Stimulated activated CD4-positive, alpha-beta T cell treated with anti-CD3 and anti-CD28 coated beads, Interleukin-15, amount 100 ng/mL, for 1 hour (primary cell): ENCODE measurements at places on chromosomes 2 and 18.

GRCh38 chr18:5539391-5539790 is 4.4 kb downstream of the EPB41L3 start:
- no peak for DNase-seq

DNA sequence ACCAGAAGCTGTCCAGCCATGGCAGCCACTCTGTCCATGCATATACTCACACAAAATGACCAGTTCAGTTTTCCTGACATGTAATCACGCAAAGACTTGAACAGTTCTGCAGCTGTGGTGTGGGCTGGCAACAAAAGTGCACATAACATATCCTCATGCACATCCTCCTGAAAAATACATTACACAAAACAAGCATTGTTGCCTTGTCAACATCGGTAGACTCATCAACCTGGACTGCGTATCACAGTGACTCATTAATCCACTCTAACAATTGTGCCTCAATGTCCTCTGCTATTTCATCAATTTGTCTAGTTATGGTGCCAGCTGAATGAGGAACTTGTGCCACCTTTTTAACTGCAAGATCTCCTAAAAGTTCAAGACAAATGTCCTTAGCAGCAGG is 19.5 kb downstream of the RBKS start:
- no peak for DNase-seq

DNA sequence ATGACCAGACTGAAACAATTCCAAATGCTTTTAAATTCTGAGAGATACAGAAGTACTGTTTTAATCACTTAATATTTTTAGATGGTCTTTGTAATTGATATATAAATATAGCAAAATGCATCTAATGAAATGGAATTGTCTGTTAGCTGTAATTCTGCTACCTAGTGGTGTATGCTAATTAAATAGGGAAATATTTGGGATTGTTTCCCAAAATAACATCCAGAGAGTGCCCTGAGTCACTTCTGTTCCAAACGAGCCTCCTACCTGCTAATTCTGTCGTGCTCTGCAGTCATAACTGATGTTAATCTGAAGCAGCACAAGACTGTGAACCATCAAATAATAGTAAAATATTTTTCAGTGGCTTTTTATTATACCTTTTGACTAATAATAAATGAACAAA is 71.4 kb upstream of the NOSTRIN start:
- no peak for DNase-seq

DNA sequence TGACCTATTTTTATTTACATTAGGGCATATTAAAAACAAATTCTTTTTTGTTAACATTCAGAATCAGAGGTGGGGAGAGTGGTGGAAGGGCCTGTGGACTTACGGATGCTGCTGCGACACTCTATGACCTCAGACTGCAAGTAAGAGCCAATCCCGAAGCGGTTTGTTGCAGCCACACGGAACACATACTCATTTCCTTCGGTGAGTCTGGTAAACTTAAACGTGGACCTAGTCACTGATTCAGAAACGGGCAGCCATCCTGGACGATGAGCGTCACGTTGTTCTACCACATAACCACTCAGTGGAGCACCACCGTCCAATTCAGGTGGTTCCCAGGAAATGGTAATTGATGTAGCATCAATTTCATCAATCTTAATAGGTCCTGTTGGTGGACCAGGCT is 61.9 kb downstream of the PLEKHA3 start:
- DNase-seq, result no peak

DNA sequence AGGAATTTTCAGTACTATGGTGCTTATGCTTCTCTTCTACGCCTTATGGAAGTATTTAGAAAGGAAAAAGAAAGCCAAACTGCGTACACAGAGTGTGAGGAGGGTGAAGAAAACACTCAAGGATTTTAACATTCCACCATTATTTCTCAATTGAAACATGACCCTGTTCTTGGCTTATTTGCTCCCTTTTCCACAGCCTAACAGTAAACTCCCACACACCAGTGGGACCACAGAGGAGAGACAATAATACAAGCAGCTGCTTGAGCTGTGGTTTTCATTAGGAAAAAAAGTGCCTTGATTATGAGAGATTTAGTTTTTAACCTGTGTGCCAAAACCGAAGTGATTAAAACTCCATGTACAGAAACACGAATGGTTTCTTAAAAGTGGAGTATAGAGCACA is 134.3 kb downstream of the MEP1B start:
- DNase-seq, result no peak

DNA sequence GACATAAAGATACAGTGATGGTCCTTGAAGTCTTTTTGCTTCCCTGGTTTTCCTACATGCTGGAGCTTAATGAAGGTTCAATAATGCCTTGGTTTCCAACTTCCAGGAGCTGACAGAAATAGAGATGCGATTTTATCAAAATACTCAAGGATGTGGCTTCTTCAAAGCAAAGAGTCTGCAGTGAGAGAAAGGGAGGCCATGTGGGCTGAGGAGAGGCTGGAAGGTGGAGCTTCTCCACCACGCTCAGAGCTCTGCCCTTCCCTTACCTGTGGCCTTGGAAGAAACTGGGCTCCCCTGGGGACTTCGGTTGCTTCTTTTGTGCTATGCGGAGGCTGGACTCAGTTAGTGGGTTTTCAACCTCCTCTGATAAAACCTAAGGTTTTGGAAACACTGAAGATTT is 175.0 kb upstream of the APCDD1 start:
- DNase-seq, result no peak

GRCh38 chr2:130300258-130300969 is 42.3 kb upstream of the IMP4 start:
- no peak for DNase-seq

- DNase-seq, result no peak
Observed at GRCh38 chr2:58700591-58700990, 459.5 kb upstream of the FANCL start.

DNA sequence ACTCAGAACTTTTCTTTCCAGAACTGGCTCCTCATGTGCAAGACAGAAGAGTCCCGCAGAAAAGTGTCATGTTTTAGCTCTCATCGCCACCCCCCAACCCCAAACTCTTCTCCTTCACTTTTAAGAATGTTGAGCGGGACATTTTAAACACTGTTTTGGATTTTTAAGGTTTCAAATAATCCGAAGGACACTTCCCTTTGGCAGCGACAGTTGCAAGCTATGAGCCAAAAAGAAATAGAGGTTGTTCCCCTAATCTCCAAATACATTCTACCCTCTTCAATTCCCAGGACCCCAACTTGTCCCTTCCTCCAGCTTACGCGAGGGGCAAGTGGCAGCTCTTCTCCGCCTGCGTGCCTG is 678 bp upstream of the UBE2E3 start:
- no peak for DNase-seq

- DNase-seq, result no peak
Observed at GRCh38 chr18:36519358-36519757, 221.8 kb downstream of the FHOD3 start.

GRCh38 chr2:38997781-38998180 is 108.1 kb downstream of the ARHGEF33 start:
- DNase-seq, result no peak

- DNase-seq, result no peak
Observed at GRCh38 chr18:69866212-69866611, 81.5 kb downstream of the CD226 start.

- DNase-seq, result no peak
Observed at GRCh38 chr2:10864861-10865636, 46.7 kb upstream of the KCNF1 start.

- DNase-seq, result no peak
Observed at GRCh38 chr2:152343426-152343825, 8.5 kb downstream of the FMNL2 start.

DNA sequence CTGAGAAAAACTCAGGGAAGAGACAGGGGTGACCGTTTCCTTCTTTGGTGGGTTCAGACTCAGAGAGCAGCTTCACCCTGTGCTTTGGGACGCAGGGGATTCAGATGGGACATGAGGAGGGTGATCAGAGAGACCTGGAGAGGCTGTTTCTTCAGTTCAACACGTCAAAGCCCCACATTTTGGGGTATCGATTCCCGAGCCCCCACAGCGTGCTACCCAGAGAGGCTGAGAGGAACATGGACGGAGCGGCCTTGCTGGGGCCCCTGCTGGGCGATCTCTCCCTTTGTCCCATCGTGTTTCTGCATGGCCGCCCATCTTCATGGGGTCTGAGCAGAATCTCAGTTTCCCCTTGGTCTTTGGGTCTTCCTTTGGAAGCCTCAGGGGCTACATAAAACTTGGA is 38.2 kb upstream of the PXDN start:
- no peak for DNase-seq

- no peak for DNase-seq
Observed at GRCh38 chr2:2056531-2056930, 274.5 kb downstream of the MYT1L start.

- no peak for DNase-seq
Observed at GRCh38 chr18:34283506-34283905, 58.8 kb upstream of the NOL4 start.

- DNase-seq, result no peak
Observed at GRCh38 chr2:240762971-240763370, 57.0 kb downstream of the KIF1A start.

- no peak for DNase-seq
Observed at GRCh38 chr18:62918361-62918760, 203.0 kb downstream of the PHLPP1 start.

DNA sequence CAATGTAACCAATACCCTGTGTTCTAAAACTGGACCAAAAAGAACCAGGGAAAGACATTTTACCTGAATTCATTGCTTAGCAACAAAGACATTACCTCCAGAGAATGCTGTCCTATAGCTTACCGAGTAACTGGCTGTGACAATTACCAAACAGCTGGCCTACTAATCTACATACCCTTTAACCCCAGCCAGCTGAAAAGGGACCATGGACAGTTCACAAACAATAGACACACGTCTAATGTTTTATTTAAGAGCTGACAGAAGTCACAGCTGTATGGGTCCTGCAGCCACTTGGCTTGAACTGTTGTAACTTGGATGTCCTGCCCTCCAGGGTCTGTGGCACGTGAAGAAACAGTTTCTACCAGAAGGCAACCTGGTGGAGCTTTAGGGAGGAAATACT is 130.1 kb upstream of the EFEMP1 start:
- DNase-seq, result no peak

GRCh38 chr18:8800445-8800844 is 95.1 kb downstream of the MTCL1 start:
- DNase-seq, result no peak

DNA sequence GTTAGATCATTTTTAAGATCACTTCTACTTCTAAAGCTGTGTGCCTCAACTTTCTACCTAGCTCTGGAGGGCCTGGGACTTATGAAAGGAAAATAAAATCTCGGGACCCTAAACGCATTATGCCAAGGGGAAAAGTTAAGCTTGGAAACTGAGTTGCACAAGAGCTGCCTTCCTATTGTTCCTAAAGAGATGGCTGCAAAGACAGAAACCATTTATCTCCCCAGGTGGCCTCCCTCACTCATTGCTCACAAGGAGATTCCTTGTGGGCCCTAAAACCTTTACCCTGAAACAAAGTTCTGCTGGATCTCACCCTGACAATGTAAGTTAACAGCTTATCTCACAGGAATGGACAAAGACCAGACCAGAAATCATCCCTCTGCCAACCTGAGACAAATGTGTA is 26.8 kb downstream of the TUBB6 start:
- DNase-seq, result no peak

DNA sequence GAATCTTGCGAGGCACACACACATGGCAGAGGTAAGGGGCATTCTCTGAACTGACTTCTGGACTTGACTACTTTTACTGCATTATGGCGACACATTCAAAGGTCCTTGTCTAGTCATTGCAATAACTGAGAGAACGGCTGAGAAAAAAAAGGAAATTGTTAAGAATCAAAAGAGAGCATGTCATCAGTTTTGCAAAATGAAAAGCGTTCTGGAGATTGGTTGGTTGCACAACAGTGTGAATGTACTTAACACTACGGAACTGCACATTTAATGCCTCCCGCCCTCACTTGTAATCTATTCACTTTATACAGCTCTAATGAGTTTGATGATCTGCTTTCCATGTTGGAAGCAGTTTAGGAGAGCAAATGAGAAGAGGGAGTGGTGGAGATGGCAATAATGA is 68.5 kb upstream of the NFU1 start:
- DNase-seq, result no peak

- no peak for DNase-seq
Observed at GRCh38 chr2:168514692-168515091, 58.6 kb downstream of the CERS6 start.

GRCh38 chr18:79495591-79496071 is 99.9 kb downstream of the NFATC1 start:
- DNase-seq, result no peak

- no peak for DNase-seq
Observed at GRCh38 chr2:148167855-148168254, 147.0 kb downstream of the MBD5 start.

DNA sequence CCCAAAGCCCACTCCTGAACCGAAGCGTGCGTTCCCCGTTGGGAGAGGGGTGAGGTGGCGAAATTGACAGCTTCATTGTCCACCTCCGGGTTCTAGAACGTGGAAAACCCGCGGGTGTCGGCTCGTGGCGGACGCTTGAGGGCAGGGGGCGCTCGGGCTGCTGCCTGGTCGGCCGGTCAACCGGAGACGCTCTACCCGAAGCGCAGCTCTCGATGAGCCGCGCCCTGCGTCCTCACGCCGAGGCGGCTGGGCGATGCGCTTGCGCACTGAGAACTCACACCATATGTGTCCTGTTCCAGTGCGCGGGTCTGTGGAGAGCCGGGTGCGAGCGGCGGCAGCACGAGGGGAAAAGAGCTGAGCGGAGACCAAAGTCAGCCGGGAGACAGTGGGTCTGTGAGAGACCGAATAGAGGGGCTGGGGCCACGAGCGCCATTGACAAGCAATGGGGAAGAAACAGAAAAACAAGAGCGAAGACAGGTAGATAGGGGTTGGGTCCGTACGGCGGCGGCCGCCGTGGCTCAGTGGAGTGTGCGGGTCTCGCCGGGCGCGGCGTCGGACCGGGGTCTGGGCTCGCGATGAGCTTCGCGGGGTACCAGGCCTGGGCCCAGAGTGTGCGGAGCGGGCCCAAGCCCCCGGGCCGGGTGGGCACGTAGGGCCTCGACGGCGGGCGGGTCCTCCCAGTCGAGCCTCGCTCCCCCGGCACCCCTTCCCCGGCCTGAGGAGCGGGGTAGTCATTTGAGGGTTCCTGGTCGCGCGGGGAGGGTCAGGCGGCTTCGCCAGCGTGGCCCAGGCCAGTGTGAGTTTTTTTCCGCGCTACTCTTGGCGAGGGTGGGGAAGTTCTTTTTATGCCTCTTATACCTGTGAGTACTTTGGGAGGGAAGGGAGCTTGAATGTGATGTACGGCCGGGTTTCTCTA is at the start of gene EIF5B:
TSS of gene EIF5B (plus strand) at position 277 of the 916 bp plus-strand sequence. CDS start at position 443, 166 bp downstream.
- peak; percentile 86 for DNase-seq

DNA sequence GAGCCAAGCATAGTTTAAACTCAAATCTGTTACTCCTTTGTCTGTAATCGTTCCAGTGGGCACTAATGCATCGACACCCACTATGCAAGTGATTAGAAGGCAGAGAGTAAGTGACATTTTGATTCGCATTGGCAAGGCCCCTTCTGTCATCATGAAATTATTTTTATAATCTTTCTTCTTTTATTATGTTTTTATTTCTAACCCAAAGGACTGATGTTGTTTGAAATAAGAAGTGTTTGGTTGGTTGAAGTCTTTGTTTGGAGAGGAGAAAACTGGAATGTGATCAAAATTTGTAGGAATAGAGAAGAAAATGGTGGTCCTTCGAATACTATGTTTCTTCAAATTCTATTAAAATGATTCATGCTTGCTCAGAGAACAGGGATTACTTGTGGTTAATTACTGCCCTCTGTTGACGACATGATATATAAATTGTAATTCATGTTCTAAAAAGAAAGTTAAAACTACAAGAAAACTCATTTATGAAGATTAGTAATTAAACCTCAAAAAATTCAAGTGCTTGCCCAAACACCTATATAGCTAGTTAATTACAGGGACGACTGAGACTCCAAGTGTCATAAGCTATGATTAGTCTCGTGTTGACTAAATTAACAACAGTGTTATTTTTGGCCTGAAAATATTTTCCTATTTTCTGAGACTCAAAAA is 26.4 kb upstream of the TFPI start:
- DNase-seq, result no peak

- no peak for DNase-seq
Observed at GRCh38 chr18:3710712-3711301, 260.8 kb downstream of the TGIF1 start.
